HS-5 (cell line): ENCODE measurements at places on chromosomes 16 and 17.

GRCh38 chr17:69434164-69434579, 19.7 kb downstream of the MAP2K6 start:
- no peak for DNase-seq

GRCh38 chr16:1133271-1133670, 19.6 kb upstream of the CACNA1H start:
- DNase-seq = no peak

DNA sequence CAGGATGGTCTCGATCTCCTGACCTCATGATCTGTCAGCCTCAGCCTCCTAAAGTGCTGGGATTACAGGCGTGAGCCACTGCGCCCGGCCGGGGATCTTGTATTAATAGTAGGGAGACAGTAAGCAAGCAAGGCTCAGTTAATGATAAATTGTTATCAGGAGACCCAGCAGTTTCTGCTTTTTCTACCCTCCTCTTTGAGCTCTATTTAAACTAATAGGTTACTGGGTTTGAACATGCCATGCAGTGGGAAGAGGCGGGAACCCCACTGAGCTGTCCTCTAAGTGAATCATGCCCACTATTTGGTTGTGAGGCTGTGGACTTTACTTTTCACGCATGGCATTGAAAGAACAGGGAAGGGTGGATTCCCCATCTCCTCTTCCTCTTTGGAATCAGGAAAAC, 223.9 kb downstream of the WWOX start:
- no peak for DNase-seq

DNA sequence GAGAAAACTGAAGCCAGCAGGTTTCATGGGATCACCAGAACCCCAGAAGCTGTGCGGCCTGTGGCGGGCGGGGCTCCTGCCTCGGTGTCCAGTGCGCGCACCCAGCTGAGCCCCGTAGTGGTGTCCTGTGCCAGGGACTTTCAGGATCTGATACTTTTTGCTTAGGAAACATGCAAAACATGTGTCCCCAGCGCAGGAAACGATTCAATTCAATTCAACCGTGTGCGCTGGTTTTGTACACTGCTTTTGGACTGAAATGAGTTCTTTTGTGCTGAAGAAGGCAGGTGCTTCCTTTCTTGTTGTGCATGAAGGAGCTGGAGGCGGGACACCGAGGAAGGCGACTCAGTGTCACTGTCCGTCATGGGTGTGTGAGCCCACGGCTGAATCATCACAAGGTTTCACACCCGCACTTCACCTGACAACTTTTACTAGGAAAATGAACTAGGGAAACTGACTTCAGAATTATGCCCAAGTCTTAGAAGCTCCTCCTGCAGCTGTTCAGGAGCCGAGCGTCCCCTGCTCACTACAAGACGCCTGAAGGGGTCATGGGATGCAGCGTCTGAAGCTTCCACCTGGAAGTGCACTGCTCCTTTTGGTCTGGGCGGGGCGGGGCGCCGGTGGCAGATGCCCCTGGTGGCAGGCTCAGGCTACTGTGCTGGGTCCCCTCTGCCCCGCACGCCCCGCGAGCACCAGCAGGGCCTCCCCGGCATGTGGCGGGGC, 31.4 kb upstream of the ZNF750 start:
- no peak for DNase-seq

DNA sequence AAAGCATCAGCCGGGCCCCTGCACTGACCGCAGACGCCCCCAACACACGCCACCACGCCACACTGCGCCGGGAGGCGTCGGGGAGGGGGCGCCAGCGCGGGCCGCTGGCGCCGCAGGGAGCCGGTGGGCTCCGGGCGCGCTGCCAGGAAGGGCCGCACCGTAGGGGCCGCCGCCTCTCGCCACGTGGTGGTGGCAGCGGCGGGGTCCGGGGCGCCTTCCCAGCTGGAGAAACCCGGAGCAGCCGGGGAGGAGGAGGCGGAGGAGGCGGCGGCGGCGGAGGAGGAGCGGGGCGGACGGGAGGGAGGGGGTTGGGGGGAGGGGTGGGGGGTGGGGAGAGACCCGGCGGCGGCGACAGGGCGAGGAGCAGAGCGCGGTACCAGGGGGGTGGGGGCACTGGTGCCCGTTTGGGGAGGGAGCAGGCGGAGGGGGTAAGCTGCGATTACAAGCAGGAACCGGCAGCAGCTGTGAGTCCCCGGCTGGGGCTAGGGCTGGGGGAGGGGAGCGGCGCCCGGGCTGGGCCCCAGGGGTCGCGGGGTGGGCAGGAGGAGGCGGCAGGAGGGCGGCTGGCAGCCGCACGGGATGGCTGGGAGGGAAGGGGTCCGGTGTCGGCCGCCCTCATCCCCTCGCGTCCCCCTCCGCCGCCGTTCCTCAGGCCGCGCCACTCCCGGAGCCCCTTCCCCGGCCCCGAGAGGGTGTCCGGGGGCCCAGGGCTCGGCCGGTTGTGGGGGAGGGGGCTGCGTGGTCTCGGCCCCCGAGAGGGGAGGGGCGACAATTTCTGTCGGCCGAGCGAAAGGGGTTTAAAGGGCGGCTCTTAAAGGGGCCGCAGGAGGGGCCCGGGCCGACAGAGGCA, at the start of gene TBKBP1:
TSS of gene TBKBP1 (plus strand) at position 431 of the 850 bp plus-strand sequence. CDS start 1,952 bp downstream, outside the sequence.
- DNase-seq = no peak

DNA sequence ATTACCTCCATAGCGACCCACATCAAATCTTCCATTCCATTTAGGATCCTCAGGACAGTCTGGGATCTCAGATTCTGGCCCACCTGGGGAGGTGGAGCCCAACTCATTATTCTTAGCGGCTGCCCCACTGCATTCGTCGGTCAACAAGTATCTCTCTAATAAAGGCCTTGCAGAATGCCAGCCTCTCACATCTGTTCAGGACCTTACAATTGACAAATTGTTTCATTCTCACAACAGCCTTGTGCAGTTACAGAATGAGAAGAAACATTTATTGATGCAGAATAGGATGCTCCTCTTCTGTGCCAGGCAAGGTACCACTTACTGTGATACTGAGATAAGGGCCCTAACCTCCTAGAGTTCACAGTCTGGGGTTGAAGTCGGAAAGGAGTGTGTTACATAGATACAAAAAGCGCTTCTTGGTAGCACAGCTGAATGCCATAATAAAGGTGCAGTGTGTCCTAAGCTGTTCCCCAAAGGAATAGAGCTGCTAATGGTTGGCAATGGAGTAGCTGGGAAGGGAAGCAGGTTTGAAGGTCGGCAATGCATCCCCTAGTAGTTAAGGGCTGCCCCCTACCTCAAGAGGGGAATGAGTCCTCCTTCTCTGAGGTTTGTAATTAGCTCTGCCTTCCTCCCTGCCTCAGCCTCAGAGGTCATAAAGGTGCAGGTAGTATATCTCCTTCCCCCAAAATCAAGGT, 2.3 kb upstream of the MPP2 start:
- no peak for DNase-seq

GRCh38 chr16:62853887-62854286, 817.6 kb upstream of the CDH8 start:
- DNase-seq = no peak

GRCh38 chr16:57255686-57256415, 10.8 kb downstream of the ARL2BP start:
- DNase-seq = no peak

GRCh38 chr17:10458701-10459100, 10.7 kb downstream of the MYH4 start:
- no peak for DNase-seq

- DNase-seq = no peak
Observed at GRCh38 chr17:58398574-58399266, 18.6 kb downstream of the RNF43 start.

DNA sequence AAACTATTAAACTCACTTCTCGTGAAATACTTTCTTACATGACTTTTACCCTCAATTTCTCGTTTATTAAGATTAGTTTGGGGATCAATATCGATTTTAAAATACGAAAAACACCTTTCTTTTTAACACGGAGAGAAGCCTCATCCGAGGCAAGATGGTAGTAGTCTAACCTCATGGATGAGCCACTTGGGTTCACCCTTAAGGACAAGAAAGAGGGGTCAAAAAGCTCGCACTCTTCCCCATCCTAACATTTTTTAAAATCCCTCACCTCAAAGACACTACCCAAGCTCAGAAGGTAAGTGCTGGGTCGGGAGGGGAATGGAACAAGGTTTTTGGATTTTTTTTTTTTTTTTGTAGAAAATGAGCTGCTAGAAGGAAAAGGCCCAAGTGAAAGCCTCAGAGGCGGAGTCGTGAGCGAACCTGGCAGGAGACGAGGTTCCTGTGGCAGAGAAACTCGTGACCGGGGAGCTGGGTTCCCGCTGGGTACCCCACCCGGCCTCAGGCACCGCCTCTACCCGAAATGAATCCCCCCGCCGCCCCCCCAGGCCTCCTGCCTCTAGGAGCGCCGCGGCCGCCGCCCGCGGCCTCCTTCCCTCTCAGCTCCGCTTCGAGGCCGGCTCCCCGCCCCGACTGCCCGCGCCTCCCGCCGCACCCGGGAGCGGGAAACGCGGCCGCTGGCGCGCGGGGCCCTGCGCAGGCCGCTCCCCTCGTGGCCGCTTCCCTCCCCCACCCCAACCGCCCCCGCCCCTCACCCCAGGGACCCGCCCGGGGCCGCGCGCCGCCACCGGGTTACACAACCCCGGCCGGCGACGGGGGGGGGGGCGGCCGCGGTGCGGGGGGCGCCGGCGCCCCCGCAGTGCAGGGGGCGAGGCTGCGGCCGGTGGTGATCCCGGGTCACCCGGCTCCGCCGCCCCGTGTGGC, 1.6 kb downstream of the NUFIP2 start:
- DNase-seq = no peak

DNA sequence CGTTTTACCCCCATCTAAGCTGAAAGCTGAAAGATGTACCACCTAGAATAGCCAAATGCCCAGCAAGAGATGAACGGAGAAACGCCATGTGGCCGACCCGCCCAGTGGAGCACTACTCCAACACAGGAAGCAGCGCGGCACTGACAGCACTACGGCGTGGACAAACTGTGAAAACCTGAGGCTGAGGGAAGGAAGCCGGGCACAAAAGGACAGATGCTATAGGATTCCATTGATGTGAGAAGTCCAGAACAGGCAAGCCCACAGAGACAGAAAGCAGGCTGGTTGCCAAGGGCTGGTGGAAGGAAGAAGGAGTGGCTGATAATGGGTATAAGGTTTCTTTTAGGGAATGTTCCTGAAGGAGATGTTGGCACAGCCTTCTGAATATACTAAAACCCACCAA, 29.4 kb upstream of the SLC38A8 start:
- DNase-seq = no peak

DNA sequence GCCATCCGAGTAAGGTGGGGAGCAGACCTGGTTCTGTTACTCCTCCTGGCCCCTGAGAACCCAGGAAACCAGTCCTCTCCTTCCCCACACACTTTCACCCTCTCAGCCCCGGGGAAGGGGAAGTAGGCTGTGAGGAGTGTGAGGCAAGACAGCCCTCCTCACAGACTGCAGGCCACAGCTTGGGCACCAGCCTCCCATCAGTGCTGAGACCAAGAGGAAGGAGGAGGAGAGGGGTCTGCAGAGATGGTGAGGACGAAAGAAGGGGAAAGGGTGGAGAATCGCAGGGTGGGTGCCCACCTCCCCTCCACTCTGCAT, 7.0 kb downstream of the G6PC3 start:
- no peak for DNase-seq

DNA sequence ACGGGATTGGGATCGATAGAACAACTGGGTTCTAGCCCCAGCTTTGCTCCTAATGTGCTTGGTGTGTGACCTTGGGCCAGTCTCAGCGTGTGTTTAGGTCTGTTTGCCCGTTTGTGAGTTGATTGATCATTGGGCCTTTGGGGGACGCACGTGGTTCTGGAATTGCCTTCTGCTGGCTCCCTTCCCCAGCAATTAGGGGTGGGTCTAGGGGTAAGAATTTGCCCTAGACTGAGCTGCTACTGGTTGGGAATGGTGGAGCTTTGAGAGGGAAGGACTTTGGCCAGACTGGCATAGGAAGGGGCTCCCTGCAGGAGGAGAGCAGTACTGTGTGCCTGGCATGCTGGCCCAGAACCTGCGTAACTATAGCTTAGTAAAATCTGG, 1.5 kb downstream of the SPNS2 start:
- no peak for DNase-seq

- DNase-seq = peak; percentile 2
Observed at GRCh38 chr16:19329932-19330331, 44.4 kb downstream of the CLEC19A start.

- no peak for DNase-seq
Observed at GRCh38 chr16:70396246-70396904, 42.5 kb downstream of the ST3GAL2 start.

DNA sequence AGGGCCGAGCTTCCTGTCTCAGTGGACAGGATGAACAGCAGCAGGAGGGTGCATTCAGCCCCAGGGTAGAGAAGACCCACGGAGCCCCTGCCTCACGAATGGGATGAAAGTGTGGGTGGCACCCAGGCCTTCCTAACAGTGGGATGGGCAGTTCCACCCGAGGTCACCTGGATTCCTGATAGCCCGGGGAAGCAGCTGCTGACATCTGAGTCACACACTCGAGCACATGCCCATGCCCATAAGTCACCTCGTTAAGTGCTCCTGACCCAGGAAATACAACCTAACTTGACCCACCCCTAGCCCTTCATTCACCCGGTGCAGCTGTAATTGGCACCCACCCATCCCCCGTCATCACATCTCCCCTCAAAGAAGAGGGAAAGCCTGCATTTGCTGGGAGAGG, 85.3 kb upstream of the FOXF1 start:
- no peak for DNase-seq

- DNase-seq = no peak
Observed at GRCh38 chr17:72774236-72774635, 318.3 kb downstream of the SLC39A11 start.

DNA sequence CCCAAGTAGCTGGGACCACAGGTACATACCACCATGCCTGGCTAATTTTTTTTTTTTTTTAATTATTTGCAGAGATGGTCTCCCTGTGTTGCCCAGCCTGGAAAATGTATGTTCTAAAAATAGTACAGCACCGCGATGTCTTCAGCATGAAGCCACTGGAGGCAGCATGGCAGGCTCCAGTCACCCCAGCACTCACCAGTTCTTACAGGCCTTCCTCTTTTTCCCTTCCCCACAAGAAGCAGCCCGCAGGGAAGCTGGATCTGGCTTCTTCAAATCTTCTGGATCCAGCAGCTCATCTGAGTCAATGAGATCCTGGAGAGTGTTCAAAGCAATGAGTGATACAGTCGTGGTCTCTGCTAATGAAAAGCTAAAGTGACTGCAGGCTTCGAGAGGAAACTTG, 16.2 kb downstream of the CIAPIN1 start:
- DNase-seq = no peak
